ENCODE measurements at places on chromosomes 3 and 15.

GRCh38 chr3:54262541-54262940 lies 140.2 kb downstream of the CACNA2D3 start:
- no peak for DNase-seq

GRCh38 chr15:55981582-55982249 lies 11.7 kb downstream of the NEDD4 start:
- no peak for DNase-seq

DNA sequence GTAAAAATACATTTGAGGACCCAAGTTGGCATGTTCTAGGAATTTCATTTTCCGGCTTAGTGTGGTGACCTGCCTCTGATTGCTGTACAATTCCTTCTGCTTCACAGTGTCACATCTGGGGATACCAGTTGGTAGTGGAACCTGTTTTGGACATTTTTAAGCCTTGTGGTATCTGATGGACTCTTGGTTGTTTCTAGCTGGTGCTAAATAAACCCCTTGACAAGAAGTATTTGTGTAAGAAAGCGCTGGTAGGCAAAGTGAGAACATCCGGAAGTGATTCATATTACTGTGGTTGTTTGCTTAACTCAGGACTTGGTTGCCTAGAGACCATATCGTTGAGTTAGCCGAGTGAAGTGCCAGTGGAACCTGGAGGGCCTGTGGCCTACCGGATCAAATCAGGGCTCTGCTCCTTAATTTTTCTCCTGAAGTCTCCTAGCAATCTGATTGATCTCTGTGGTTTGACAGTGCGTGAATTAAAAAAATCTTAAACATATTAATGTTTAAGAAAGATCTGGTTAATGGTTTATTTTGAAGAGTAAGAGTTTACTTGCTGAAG lies 12.8 kb downstream of the IQGAP1 start:
- DNase-seq, result peak; percentile 63

GRCh38 chr3:24235121-24235520 lies 259.5 kb downstream of the THRB start:
- no peak for DNase-seq

- peak; percentile 63 for DNase-seq
These were observed at the start of gene ANKRD63 for GRCh38 chr15:40282869-40283614. ANKRD63 (minus strand) TSS chr15:40283064; CDS start chr15:40282586, 478 bp downstream.
